ENCODE measurements at places on chromosomes 3 and 15.

GRCh38 chr3:138686771-138687221, 78.2 kb downstream of the FAIM start:
- no peak for DNase-seq

GRCh38 chr15:89378296-89379151, 43.9 kb upstream of the POLG start:
- no peak for DNase-seq

- DNase-seq: no peak
Measured at GRCh38 chr3:22933051-22933840, 269.9 kb upstream of the UBE2E2 start.

- DNase-seq: no peak
Measured at GRCh38 chr3:141653847-141654246, 84.3 kb upstream of the RNF7 start.

DNA sequence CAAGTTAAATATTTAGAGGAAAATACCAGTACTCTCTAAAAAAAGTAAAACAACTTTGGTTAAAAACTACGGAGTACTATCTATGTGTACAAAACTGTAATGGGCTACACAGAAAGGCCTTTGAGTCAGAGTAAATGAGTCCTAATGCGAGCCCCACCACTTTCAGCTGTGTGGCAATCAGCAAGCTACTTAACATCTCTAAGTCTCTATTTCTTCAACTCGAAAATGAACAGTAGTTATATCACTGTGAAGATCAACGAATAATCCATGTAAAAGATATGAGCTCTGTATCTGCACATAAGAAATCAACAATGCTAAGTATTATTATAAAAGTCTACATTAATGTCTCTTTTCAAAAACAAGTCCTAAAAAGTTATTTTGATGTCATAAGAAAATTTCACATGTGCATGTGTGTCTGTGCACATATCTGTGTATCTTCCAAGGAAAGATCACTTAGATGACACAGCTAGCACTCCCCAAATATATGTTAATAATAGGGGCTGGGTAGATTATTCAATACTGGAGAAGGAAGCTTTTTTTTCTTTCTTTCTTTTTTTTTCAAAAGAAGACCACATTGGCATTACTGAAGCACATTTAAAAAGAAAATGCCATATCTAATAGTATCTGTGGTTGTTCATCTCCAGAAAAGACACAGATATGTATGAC, 58.8 kb downstream of the TBC1D5 start:
- no peak for DNase-seq

DNA sequence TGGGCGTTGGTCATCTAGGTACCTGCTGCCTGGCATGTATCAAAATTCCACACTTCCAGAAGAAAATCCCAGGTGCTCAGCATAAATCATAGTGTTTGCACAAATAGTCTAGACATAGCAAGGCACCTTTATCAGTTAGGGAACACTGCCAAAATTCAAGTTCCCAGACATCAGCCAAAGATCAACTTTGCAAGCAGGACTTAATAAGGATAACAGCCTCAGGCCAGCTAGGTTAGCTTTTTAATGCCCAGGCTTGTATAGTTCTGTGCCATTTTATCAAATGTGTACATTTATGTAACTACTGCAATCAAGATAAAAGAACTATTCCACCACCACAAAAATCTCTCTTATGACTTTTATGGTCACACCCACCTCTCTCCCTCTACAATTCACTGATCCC, 30.7 kb downstream of the DZIP3 start:
- DNase-seq: no peak

DNA sequence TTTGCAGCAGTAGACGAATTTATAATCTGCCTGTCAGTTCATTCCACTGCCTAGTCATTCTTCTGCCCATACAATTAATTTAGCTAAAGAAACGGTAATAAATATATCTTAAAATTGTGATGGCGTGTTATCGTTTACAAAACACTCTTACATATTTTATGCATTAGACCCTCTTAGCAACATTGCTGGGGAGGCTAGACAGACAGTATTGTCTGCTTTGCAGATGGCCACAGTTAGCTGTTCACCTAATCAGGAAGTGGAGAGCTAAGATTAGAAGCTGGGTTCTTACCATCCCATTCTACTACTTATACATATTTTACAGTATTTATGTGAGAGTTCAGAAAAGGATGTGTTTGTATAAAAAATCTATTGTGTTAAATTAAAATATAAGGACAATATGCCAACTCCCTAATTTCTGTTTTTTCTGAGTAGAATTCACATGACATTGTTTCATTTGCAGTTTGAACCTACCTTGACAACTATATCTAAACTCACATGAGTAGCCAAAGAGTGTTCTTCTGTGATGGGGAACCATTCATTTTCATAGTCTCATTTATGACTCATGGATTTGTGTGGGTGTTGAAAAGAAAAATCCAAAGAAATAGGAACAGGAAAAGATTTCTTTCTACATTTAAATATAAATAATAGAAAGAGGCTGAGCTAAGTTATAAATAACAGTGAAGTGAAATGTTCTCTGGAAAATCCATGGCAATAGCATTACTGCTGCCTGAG, 41.7 kb upstream of the C3orf80 start:
- no peak for DNase-seq

DNA sequence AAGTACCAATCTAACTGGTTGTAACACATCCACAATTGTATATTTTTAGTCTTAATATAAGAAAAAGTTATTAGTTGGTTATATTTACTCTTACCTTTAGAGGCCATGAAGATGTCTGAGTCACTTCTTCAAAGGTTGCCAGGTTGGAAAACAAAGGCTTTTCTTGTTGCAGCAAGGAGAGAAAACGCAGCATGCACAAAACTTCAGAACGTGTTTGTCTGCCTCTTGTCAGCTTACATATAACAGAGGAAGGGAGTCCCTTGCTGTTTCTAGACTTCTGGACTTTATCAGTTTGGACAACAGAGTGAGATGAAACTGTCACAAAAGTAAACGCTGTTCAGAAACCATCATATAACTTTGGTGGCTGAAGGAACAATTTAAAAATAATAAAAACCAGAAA, at the start of gene PLSCR5:
PLSCR5 (minus strand) TSS at position 241 of the 400 bp plus-strand sequence; CDS start at position 107, 134 bp downstream.
- DNase-seq: no peak

DNA sequence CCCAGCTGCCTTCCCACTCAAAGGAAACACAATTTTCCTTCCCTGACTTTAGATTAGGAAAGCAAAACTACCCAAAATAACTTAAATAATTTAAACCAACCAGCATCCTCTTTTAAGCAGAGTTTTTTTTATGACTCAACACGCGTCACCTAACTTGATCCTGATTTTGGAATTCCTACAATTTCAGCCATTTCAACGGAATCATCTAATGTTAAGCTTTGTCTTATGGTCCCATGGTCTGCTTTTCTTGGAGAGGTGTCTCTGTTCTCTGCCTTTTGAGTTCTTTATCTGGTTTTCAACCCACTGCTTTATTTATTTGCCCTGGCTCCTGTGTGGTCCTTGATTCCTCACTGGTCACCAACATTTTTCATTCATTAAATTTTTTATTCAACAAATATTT, 219.2 kb upstream of the ARHGEF26 start:
- no peak for DNase-seq

GRCh38 chr15:64653757-64654156, 121.6 kb downstream of the RBPMS2 start:
- no peak for DNase-seq

DNA sequence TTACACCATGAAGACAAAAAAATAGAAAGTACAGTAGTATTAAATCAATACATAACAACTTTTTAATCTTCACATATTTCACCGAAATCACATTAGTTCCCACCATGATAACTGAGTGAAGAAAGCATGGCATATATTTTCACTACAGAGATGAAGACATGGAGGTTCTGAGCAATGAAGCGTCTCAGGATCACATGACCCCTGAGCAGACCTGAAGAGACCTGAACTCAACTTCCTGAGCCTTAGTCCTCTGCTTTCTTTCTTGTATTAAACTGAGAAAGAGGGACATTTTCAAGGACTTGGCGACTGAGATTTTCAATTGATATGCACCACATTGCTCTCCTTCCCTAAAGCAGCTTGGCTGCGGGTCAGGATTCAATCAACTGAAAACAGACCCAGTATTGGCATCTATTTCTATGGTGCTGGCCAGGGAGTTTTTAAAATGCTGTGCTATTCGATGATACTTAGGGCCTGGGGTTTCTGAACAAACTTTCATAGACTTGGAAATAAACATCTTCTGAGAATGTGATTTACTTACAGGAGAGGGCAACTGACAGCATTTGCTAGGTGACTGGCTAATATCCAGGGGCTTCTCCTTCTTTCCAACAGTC, 165.1 kb downstream of the LSAMP start:
- no peak for DNase-seq

- no peak for DNase-seq
Measured at GRCh38 chr3:195250473-195251251, 20.3 kb downstream of the XXYLT1 start.

DNA sequence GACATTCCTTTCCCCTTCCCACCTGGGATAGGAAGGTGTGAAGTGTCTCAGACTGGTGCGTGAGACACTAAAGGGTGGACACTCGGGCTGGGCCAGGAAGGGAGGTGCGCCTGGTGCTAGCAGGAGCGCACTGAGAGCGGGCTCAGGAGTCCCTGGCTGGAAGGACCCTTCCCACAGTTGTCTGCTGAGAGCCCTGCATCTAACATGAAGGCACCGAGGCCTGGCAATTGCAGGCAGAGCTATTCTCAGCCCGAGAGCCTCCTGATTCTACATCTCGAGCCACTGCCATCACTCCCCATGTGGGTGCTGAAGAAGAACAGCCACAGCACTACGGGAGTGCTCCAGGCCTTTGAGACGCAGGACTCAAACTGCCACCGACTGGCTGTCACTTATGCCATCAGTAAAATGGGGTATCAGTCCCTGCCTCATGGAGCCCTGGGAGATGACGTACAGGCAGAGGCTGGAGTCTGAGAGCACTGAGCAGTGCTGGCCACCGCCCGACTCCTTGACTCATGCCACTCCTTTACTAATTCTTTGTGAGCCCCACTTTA, 159.4 kb downstream of the KLF13 start:
- DNase-seq: no peak

- DNase-seq: no peak
Measured at GRCh38 chr15:36029606-36030210, 483.7 kb upstream of the DPH6 start.

DNA sequence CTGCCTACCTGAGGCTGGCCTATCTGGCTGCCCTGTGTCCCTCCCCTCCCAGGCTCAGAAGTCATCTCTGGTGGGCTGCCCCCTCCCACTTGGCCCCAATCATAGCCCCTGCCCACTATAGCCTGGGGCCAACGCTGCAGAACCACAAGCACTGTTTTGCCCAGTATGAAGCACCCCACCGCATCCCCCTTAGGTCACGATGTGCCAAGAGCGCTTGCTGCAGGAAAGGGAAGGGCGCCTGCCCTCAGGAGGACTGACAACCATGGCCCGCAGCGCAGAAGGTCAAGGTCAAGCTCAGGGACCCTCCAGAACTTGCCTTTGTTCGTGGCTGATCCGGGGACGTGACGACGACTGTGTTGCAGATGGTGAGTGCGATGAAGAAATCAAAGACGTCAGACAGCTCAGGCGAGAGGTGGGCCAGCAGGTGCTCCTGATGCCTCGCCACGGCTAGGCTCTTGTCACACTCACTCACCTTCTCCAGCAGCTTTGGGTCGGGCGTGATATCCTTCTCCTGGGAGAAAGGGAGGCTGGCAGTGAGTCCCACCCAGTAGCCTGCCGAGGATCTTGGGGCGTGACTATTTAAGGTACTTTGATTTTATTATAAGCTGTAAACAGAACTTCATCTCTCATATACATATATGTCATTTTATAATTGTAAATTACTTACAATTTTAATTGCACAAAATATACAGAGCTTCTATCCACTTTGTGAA, 146.6 kb downstream of the ATP10A start:
- no peak for DNase-seq

DNA sequence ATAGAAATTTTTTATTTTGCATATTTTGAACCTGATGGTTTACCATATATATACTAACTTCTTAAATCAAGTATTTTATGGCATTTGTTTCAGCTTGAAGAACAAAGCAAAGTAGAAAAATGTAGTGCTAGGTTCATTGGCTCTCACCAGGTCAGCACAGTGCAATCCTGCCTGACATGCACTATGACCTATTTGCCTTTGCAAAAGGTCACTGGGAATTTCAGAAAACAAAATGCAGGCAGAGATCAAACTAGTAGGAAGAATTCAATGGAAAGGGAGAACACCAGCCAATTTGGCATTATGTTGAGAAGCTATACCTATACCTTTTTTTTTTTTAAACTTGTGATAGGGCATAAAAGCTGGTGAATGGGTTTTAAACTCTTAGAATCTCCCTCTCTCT, 329.8 kb upstream of the SGO1 start:
- DNase-seq: no peak

DNA sequence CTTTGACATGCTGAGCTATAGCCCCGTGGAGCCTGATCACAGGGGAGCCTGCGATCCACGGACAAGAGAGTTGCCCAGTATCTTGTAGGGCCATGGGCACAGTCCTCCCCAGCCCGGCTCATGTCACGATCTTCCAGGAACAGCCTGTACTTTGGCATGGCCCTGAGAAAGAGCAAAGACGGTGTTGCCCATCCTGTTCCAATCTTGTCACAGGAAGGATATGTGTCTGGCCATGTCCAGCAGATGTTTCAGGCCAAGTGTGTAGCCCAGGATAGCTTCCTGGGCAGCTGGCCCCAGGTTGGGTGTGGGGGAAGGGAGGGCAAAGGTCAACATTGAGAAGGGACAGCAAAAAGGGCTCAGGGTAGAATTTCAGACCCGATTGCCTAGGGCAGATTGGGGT, 17.0 kb upstream of the RPL29 start:
- DNase-seq: no peak

DNA sequence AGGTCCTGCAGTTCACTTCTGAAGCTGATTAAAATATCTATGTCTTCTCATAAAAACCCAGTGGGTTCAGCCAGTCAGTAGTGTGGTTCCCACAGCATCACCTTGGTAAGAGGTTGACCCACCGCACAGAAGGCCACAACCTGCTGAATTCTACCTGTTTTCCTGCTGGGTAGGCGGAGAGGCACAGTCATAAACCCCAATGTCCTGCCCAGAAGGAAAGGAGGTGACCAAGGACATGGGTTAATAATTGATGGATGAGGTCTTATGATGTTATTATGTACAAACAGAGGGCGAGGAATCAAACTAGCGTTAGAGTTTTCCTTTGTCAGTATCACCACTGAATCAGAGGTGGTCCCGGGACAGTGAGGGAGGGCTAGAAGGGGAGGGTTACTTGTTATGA, 27.8 kb downstream of the CA12 start:
- DNase-seq: no peak

GRCh38 chr3:124636101-124636862, 94.0 kb upstream of the UMPS start:
- peak; percentile 29 for DNase-seq

DNA sequence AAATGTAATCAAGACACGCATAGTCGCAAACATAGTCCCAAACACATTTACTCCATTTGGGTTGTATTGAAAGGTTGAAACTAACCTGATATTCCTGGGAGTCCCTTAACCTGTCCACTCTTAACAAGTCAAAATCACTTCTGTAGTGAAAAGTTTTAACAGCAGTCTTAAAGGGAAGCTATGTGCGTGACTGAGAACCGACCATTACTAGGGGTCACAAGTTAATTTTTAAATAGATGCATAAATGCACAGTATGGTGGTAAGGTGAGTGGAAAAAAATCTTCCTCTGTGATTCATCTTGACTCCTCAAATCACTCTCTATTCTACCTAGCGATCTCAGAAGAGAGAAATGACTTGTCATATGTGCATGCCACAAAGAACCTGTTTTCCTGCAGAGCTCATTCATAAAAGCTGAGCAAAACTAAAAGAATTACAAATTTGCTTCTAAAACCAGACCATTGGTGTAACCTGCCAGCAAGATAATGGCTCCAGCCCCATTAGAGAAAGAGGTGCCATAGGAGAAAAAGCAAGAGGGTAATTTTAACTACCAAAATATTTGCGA, 4.8 kb downstream of the GPR15 start:
- DNase-seq: no peak
